ENCODE measurements at places on chromosomes 2 and 18.

DNA sequence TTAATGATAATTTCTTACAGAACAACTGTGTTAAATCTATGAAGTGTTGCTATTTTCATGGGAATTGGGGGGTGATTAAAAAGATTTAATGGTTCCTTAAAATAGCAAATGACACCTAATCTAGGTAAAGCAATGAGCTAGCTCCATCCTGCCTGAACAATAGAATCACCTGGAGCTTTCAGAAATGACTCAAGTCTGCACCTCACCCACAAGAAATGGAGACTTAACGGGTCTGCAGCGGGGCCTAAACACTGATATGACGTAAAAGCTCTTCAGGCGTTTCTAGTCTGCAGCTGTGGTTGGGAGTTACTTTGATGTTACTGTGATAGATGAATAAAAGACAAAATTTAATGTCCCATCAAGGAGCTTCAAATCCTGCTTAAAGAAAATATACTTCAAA, 328.2 kb downstream of the RND3 start:
- DNase-seq: no peak

DNA sequence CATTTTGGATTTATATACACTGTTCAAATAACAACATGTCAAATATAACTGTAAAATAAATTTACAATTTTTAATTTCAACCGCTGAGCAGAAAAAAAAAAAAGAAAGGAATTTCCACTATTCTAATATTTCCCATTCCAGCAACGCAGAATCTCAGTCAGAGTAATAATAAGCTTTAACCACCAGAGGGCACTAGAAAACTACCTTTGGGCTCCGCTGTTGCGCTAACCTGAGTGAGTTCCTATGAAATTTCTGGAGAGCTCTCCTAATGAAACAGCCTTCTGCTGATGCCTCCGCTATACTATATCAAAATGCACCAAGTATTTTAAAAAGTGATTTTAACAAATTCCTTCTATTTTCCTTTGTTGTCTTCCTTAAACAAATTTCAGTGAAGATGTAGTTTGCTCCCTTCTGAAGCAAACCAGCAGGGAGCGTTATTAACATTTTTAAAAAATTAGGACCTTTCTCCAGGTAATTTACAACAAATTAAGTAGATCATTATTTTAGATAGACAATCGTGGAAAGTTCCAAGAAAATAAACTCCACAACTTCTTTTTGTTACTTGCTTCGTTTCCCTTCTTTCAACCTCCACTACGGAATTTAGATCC, 23.0 kb downstream of the ERMN start:
- peak; percentile 69 for DNase-seq

DNA sequence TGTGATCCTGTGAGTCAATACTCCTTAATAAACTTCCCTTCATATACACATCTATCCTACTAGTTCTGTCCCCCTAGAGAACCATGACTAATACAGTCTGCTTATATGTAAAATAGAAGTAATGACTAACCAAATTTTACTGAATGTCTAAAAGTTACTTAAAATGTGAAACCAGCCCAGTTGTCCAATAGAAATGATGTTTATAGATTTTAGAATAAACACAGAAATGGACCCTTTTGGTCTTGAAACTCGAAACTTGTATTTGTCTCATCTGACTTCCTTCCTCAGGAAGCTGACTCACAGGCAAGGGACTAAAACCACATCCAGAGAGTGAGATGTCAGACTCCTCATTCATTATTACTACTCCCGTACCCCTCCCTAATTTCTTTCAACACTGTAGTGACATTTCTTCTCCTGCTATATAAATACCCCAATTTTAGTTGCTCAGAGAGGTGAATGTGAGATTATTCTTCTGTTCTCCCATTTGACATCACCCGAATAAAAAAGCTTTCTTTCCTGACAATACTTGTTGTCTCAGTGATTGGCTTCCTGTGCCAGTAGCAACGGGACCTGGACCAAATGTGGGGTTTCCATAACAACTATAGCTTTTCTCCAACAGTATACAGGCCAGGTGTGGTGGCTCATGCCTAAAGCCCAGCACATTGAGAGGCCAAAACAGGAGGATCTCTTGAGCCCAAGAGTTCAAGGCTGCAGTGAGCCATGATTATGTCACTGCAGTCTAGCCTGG, 486.0 kb downstream of the ERBB4 start:
- no peak for DNase-seq

DNA sequence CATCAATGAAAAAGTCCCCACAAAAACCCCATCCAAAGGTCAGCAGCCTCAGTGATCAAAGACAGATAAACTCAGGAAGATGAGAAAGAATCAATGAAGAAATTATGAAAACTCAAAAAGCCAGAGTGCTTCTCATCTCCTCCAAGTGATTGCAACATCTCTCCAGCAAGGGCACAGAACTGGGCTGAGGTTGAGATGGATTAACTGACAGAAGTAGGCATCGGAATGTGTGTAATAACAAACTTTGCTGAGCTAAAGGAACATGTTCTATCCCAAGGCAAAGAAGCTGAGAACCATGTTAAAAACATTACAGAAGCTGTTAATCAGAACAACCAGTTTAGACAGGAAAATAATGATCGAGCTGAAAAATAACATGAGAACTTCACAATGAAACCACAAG, 442.8 kb upstream of the SYT4 start:
- DNase-seq: no peak

Data from NCI-H460 (cell line).